Activated naive CD4-positive, alpha-beta T cell treated with Interleukin-2 at 50 U/mL for 16 hours (primary cell): ENCODE measurements at places on chromosomes 4 and X.
A peak's percentile ranks its signal among the peaks of the same experiment; 100 is the strongest.

DNA sequence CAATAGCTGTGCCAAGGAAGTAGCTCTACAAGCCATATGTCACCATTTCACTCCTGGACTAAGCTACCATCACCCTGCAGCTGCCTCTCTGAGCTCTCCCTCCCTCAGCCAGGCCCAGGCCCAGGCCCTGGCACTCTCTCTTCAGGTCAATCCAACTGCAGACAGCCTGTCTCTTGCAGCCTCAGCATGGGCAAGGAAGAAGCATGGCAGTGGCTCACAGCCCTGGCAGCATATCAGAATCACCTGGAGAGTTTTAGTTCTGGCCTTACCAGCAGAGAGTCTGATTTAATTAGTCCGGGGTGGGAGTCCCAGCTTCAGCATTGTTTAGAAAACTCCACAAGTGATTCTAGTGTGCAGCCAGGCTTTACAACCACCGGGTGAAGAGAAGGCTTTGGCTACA is 31.5 kb downstream of the NALF2 start:
- DNase-seq: no peak

DNA sequence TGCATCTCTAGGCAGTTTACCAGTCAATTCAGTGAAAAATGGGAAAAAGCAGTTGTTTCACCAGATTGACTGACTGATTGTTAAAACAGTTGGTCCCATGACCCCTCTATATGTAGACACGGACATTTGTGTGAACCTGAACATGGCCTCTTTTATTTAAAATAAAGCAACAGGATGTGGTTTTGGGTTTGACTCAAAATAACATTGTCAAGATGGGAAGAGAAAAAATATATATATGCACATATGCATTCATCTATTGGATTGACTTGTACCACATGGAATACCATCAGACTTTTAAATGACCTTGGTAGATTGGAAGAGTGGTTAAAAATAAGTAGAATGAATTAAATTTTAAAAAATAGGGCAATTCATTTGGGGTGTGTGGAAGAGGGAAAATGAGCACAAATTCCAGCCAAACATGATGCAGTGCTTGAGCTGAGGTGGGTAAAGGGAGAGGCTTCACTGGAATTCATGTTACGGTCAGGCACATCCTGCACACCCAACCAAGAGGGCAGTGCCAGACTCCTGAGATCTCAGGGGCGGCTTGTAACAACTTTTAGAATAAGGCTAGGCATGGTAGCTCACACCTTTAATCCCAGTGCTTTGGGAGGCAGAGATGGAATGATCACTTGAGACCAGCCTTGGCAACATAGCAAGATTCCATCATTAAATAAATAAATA is 560.7 kb upstream of the TENM3 start:
- no peak for DNase-seq

- no peak for DNase-seq
Observed at GRCh38 chrX:123336666-123337065, 152.6 kb downstream of the GRIA3 start.

DNA sequence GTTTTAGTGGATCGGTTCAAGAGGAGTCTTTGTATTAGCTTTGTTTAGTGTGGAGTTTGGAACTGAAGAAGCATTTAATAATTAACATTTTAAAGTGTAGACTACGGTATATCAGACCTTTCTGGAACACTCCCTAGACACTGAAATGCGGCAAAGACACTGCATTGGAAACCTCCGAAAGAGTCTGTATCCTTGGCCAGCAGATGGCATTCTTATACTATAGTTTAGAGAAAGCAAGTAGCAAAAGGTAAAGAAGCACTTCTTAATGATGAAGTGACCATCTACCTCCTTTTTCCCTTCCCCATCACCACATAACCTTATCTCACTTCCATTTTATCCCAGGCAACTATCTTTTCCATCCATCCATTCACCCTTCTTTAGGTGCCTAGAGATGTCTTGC is 7.6 kb downstream of the FABP2 start:
- DNase-seq: no peak

DNA sequence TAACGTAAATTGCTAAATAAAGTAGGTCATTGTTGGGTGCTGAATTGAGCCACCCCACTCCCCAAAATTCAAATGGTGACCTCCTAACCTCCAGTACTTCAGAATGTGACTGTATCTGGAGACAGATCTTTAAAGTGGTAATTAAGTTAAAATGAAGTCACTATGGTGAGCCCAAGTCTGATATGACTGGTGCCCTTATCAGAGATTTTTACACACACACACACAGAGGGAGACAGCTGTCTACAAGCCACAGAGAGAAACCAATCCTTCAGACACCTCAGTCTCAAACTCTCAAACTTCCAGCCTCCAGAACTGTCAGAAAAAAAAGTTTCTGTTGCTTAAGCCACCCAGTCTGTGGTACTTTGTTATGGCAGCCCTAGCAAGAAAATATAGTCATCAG is 879.2 kb upstream of the INTU start:
- no peak for DNase-seq

GRCh38 chrX:45187731-45188130 is 12.9 kb downstream of the DIPK2B start:
- DNase-seq: no peak

GRCh38 chr4:128787509-128788311 is 21.8 kb upstream of the JADE1 start:
- DNase-seq: no peak

DNA sequence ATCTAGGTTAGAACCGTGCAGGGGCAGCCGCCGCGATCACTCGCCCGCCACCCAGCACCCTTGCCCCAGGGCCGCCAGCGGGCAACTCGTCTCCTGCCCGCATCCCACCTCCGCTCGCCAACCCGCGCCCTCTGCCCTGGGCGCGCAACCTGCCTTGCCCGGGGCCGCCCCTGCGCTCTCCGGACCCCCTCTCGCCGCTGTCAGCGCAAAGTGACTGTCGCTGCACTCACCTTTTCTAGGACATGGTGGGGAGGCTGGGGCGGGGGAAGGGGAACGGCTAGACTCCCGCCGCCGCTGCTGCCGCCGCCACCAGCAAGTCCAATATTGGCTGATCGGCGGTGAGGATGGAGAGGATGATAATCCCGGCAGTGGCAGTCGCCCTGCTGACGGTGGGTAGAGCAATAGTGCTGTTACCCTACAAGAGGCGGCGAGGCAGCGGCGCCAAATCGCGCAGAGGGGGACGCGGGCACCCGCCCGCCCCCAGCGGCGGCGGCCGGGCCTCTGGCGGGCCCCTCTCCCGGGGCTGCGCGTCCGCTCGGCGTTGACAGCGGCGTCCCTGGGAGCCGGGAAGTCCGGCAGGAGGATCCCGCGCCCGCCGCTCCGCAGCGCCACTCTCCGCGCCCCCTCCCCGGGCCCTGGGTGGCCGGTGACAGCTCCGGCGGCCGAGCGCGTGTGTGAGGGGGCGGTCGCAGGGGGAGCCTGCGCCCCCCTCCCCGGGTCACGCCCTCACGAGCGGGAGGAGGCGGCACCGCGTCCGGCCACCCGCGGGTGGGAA is 2.3 kb upstream of the NR3C2 start:
- peak; percentile 43 for DNase-seq

GRCh38 chrX:134002921-134003615 is 17.7 kb upstream of the GPC3 start:
- no peak for DNase-seq

- no peak for DNase-seq
Observed at GRCh38 chr4:150126201-150126863, 48.1 kb downstream of the DCLK2 start.
